GM23338 (cell line): ENCODE measurements at places on chromosomes 11 and 22.

GRCh38 chr11:117179048-117179999 lies 781 bp downstream of the SIDT2 start:
- H3K27me3 ChIP-seq, result no peaks in the 10 kb centered on the region
- peaks cover 25% of the 10 kb centered on the region for H3K4me1 ChIP-seq
- peak overlapping the region; percentile 72; the same call in 1 of the 2 replicates for H3K27ac ChIP-seq
- peak overlapping the region; percentile 95 for H3K4me3 ChIP-seq

- H3K27ac ChIP-seq, result peak overlapping the region; percentile 87
- peak; percentile 79 for DNase-seq
- peak overlapping the region; percentile 92 for H3K4me3 ChIP-seq
- H3K36me3 ChIP-seq, result no peaks in the 10 kb centered on the region
- peaks cover 6% of the 10 kb centered on the region; the same call in 1 of the 2 replicates for H3K27me3 ChIP-seq
Observed at GRCh38 chr11:71251761-71252268, 562 bp downstream of the SHANK2 start.

DNA sequence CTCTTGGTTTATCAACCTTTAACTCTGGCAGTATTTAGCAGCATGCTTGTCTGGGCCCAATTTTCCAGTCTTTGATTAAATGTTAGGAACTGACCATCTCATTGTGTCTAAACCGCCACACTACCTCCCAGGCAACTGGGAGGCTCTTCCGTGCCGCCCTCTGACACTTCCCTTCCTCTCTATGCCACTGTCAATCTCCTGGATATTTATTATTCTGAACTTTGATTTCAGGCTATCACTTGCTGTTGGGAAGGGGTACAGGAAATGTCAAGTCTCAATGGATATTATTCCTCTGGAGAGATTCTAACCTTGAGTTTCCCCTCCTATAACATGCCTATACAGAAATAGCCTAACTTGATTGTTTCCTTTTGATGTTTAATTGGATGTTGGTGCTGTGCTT lies 222.9 kb upstream of the NARS2 start:
- no peaks in the 10 kb centered on the region for H3K36me3 ChIP-seq
- no peak for DNase-seq
- H3K27me3 ChIP-seq, result no peaks in the 10 kb centered on the region
- H3K4me1 ChIP-seq, result peaks cover 17% of the 10 kb centered on the region

GRCh38 chr11:120186774-120187591 lies 23.8 kb upstream of the OAF start:
- no peaks in the 10 kb centered on the region for H3K27me3 ChIP-seq
- no peaks in the 10 kb centered on the region for H3K36me3 ChIP-seq
- DNase-seq, result no peak
- H3K4me3 ChIP-seq, result no peak overlapping the region
- H3K4me1 ChIP-seq, result no peaks in the 10 kb centered on the region; the same call in 1 of the 2 replicates

- no peaks in the 10 kb centered on the region for H3K27me3 ChIP-seq
- DNase-seq, result peak; percentile 77
- H3K27ac ChIP-seq, result no peak overlapping the region
- peaks cover 11% of the 10 kb centered on the region for H3K4me1 ChIP-seq
- no peak overlapping the region for H3K4me3 ChIP-seq
- no peaks in the 10 kb centered on the region for H3K36me3 ChIP-seq
Observed at GRCh38 chr11:134725716-134726639, 313.9 kb upstream of the B3GAT1 start.

DNA sequence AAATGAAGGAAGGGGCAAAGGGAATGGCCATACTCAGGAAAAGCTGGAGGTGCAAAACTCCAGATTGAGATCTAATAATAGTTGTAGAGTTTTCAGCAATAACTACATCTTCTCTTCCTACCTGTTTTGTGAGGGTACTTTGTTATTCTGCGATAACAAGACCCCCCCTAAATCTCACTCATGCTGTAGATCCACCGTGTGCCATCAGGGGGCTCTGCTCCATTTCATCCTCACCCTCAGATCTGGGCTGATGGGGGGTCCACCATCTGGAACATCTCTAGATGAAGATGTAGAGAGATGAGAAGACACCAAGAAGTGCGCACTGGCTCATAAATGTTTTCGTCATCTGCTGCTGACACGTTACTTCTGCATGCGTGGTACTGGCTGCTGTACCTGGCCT lies 135.9 kb upstream of the KIRREL3 start:
- no peaks in the 10 kb centered on the region for H3K27me3 ChIP-seq
- H3K4me3 ChIP-seq, result no peak overlapping the region
- H3K4me1 ChIP-seq, result peaks cover 3% of the 10 kb centered on the region; the same call in 1 of the 2 replicates
- no peak overlapping the region for H3K27ac ChIP-seq
- no peaks in the 10 kb centered on the region for H3K36me3 ChIP-seq

GRCh38 chr22:44625981-44626687 lies 75.9 kb upstream of the PRR5 start:
- H3K27ac ChIP-seq, result no peak overlapping the region
- peak; percentile 78 for DNase-seq
- 0 out of 2 replicates have a peak overlapping the region, but pooled peaks have one; percentile 34 for H3K4me3 ChIP-seq
- no peaks in the 10 kb centered on the region for H3K4me1 ChIP-seq
- H3K27me3 ChIP-seq, result peaks cover 55% of the 10 kb centered on the region

DNA sequence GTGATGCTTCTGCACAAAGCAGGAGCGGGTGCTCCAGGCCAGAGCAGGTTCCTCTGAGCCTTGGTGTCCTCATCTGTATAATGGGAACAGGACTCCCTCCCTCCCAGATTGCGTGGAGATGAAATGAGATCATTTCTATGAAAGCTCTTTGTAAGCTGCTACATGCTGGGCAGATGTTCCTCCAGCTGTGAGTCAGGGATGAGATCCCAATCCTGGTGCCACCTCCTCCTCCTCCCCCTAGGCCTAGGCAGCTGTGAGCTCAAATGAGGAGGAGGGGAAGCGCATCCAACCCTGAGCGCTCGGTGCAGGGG lies 7.0 kb upstream of the CABP2 start:
- no peak overlapping the region for H3K4me3 ChIP-seq
- no peaks in the 10 kb centered on the region for H3K27me3 ChIP-seq
- no peak for DNase-seq
- no peaks in the 10 kb centered on the region for H3K4me1 ChIP-seq
- peaks cover 11% of the 10 kb centered on the region; the same call in 1 of the 2 replicates for H3K36me3 ChIP-seq

- no peak for DNase-seq
- H3K36me3 ChIP-seq, result no peaks in the 10 kb centered on the region
- no peak overlapping the region for H3K27ac ChIP-seq
- H3K4me3 ChIP-seq, result no peak overlapping the region
- no peaks in the 10 kb centered on the region for H3K4me1 ChIP-seq
Observed at GRCh38 chr11:13073119-13073981, 64.2 kb downstream of the RASSF10 start.

GRCh38 chr11:104705490-104706190 lies 192.6 kb downstream of the CASP12 start:
- peaks cover 27% of the 10 kb centered on the region for H3K4me1 ChIP-seq
- no peak for DNase-seq
- H3K27me3 ChIP-seq, result no peaks in the 10 kb centered on the region
- no peaks in the 10 kb centered on the region for H3K36me3 ChIP-seq
- no peak overlapping the region for H3K27ac ChIP-seq

- no peaks in the 10 kb centered on the region for H3K36me3 ChIP-seq
- no peak overlapping the region for H3K4me3 ChIP-seq
- H3K27ac ChIP-seq, result no peak overlapping the region
- H3K27me3 ChIP-seq, result peaks cover 20% of the 10 kb centered on the region
Observed at GRCh38 chr11:110098645-110099044, 5.5 kb downstream of the ZC3H12C start.

GRCh38 chr22:24230911-24231656 lies 13.8 kb downstream of the GGT5 start:
- no peak overlapping the region for H3K27ac ChIP-seq
- peaks cover 6% of the 10 kb centered on the region; the same call in 1 of the 2 replicates for H3K4me1 ChIP-seq
- H3K36me3 ChIP-seq, result no peaks in the 10 kb centered on the region
- no peaks in the 10 kb centered on the region for H3K27me3 ChIP-seq

- H3K4me1 ChIP-seq, result no peaks in the 10 kb centered on the region
- no peak overlapping the region for H3K27ac ChIP-seq
- H3K27me3 ChIP-seq, result no peaks in the 10 kb centered on the region
- H3K4me3 ChIP-seq, result no peak overlapping the region
Observed at GRCh38 chr11:134374171-134374570, 37.9 kb downstream of the B3GAT1 start.

- peaks cover 51% of the 10 kb centered on the region for H3K4me1 ChIP-seq
- no peak overlapping the region for H3K4me3 ChIP-seq
- no peaks in the 10 kb centered on the region for H3K36me3 ChIP-seq
Observed at GRCh38 chr11:128525411-128526243, 61.7 kb downstream of the ETS1 start.

- H3K4me1 ChIP-seq, result no peaks in the 10 kb centered on the region
- no peak overlapping the region for H3K27ac ChIP-seq
- no peaks in the 10 kb centered on the region for H3K36me3 ChIP-seq
- no peak overlapping the region for H3K4me3 ChIP-seq
- no peak for DNase-seq
- no peaks in the 10 kb centered on the region for H3K27me3 ChIP-seq
Observed at GRCh38 chr11:75924966-75925784, 110.2 kb downstream of the UVRAG start.

GRCh38 chr22:20552443-20553401 lies 45.3 kb downstream of the MED15 start:
- DNase-seq, result no peak
- H3K36me3 ChIP-seq, result no peaks in the 10 kb centered on the region
- peaks cover 4% of the 10 kb centered on the region; the same call in 1 of the 2 replicates for H3K4me1 ChIP-seq
- no peaks in the 10 kb centered on the region for H3K27me3 ChIP-seq
- H3K27ac ChIP-seq, result no peak overlapping the region

DNA sequence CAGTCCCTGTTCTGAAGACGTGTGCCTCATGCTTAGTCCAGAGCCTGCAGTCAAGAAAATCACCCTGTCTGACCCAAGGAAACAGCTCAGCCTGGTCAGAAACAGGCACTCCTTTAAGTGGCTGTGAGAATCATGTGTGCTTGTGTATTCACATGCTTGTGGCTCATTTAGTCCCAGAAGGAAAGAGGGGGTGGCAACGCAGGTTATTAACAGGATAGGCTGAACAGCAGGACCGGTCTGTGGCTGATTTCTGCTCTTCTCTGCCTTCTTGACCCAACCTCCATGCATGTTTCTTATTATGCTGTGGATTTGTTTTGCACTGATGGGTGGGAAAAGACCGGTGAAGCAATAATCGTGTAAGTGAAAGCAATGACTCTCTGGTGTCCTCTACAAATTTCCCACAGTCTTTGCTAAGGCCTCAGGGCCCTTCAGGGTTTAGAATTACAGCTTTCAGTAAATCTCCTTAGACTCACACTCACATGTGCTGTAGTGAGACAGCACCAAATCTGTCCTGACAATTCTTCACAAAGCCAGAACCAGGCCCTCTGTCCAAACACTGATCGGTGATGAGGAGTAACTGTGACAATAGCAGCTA lies 288.1 kb downstream of the ETS1 start:
- peaks cover 9% of the 10 kb centered on the region; the same call in 1 of the 2 replicates for H3K4me1 ChIP-seq
- H3K36me3 ChIP-seq, result no peaks in the 10 kb centered on the region
- no peaks in the 10 kb centered on the region for H3K27me3 ChIP-seq

- no peak for DNase-seq
- no peaks in the 10 kb centered on the region for H3K27me3 ChIP-seq
- no peaks in the 10 kb centered on the region for H3K4me1 ChIP-seq
- H3K27ac ChIP-seq, result no peak overlapping the region
- no peaks in the 10 kb centered on the region for H3K36me3 ChIP-seq
Observed at GRCh38 chr11:18372201-18372600, 22.2 kb upstream of the LDHA start.

- no peak overlapping the region for H3K4me3 ChIP-seq
- peaks cover 4% of the 10 kb centered on the region for H3K4me1 ChIP-seq
- no peaks in the 10 kb centered on the region for H3K36me3 ChIP-seq
- H3K27ac ChIP-seq, result no peak overlapping the region
- no peaks in the 10 kb centered on the region for H3K27me3 ChIP-seq
Observed at GRCh38 chr11:62105667-62106191, 18.1 kb upstream of the INCENP start.

DNA sequence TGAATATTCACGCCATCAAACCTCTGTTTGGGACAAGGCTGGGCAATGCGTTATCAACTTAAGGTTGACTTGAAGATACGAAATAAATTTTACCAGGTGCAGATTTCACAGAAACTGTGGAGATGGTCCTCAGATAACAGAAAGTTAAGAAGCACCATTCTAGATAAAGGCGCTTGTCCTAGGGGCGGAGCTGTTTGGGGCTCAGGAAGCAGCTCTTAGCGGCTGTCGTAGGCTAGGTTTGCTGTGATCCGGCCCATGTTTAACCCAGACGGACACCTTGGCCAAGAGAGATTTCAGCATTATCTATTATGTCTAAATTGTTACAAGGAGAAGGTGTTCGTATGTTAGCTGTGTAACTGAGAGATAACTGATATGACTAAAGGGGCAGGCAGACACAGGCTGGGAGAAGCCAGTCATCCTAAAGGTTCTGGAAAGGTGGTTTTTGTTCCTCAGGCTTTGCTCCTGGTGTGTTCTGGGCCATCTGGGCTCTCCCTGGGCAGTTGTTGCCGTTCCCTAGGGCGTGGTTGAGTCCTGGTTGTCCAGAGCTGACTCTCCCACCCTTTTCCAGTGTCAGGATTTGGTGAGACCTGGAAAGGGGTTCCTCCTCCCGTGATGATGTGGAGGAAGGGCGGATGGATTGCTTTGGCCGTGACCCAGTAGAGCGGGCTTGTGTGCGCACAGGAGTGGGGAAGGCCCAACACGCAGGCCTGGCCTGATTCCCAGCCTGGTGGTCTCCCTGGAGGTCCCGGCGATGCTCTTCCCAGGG lies 25.8 kb downstream of the TPCN2 start:
- H3K4me3 ChIP-seq, result no peak overlapping the region
- no peak for DNase-seq
- H3K36me3 ChIP-seq, result no peaks in the 10 kb centered on the region
- no peak overlapping the region for H3K27ac ChIP-seq

DNA sequence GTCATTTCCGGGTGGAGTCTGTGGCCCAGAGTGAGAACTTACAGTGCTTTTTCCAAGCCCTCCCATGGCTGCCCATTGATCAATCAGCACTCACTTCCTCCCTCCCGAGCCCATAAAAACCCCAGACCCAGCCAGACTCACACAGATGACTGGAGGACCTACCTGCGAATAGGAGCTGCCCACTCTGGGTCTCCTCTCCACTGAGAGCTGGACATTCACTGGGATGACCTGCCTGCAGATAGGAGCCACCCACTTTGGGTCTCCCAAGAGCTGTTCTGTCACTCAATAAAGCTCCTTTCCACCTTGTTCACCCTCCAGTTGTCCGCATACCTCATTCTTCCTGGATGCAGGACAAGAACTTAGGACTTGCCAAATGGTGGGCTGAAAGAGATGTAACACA lies 56.0 kb upstream of the B3GNT6 start:
- no peak overlapping the region for H3K27ac ChIP-seq
- H3K4me3 ChIP-seq, result no peak overlapping the region
- no peaks in the 10 kb centered on the region for H3K36me3 ChIP-seq
- H3K27me3 ChIP-seq, result no peaks in the 10 kb centered on the region

GRCh38 chr11:121487191-121487590 lies 34.4 kb upstream of the SORL1-AS1 start:
- no peak for DNase-seq
- H3K36me3 ChIP-seq, result peaks cover 14% of the 10 kb centered on the region; the same call in 1 of the 2 replicates
- H3K4me3 ChIP-seq, result no peak overlapping the region
- H3K27ac ChIP-seq, result no peak overlapping the region
- no peaks in the 10 kb centered on the region for H3K27me3 ChIP-seq
